HepG2 (cell line): ENCODE measurements at places on chromosomes 3 and 15. TPM values are rescaled to one million over a fixed set of nuclear protein-coding genes. Genes with fewer than 3 reads are reported as not detected.

The ACOX2 gene
- polyA plus RNA-seq: 98.5 and 105 TPM in 2 replicates

The NTRK3 gene
- not detected in 2 replicates for polyA plus RNA-seq

The SHC4 gene
- 0.01 TPM in 1 of 2 replicates, not detected in the other for polyA plus RNA-seq

The CSTA gene
- polyA plus RNA-seq: 3.9 and 4.9 TPM in 2 replicates

GRCh38 chr3:47930979-47931378, 85.2 kb downstream of the MAP4 start:
- no peaks in the 10 kb centered on the region for H3K4me1 ChIP-seq
- no peak overlapping the region for H3K4me3 ChIP-seq
- H3K36me3 ChIP-seq: peaks cover 26% of the 10 kb centered on the region; the same call in 2 of the 3 replicates
- no peak for DNase-seq
- no peaks in the 10 kb centered on the region for H3K27me3 ChIP-seq

GRCh38 chr15:45641374-45641781, 6.5 kb downstream of the SQOR start:
- peak overlapping the region; percentile 31 for H3K4me3 ChIP-seq
- peak; percentile 95 for DNase-seq
- peaks cover 75% of the 10 kb centered on the region for H3K4me1 ChIP-seq
- peak overlapping the region; percentile 69 for H3K27ac ChIP-seq

DNA sequence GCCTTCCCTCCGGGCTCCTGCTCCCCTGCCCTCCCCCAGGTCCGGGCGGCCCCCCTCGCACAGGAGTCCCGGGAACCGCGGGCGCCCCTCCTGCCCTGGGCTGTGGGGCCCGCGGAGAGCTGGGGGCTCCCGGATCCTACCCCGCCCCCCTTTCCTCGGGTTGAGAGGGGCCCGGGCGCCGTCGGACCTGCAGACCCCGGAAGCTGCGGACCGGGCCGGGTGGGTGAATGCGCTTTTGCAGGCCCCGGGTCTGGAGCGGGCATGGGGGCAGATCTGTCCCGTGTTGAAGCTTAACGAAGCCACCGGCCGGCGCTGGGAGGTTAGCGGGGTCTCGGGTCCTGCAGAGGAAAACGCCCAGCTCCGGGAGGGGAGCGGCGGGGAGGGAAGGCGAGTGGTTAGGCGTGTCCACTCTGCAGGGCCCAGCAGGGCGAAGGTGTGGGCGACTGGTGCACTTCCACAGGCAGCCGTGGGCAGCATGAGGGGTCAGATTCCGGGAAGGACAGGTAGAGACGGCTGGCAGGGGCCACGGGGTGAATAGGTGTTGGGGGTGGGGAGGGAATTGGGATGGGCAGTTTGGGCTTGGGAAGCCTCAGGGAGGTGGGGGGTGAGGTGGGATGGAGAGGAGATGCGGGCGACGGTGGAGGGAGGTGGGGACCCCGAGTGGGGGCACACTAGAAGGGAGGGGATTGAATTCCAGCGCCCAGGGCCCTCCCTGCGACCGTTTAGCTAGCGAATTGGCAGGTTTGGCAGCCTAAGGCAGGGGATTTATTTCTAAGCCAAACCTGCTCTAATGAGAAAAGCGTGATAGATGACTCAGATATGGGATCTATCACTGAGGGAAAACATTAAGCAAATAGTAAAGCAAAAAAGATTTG, 635 bp downstream of the CD276 start:
- H3K4me3 ChIP-seq: peak overlapping the region; percentile 94
- H3K36me3 ChIP-seq: no peaks in the 10 kb centered on the region
- H3K27ac ChIP-seq: peak overlapping the region; percentile 84
- DNase-seq: no peak

DNA sequence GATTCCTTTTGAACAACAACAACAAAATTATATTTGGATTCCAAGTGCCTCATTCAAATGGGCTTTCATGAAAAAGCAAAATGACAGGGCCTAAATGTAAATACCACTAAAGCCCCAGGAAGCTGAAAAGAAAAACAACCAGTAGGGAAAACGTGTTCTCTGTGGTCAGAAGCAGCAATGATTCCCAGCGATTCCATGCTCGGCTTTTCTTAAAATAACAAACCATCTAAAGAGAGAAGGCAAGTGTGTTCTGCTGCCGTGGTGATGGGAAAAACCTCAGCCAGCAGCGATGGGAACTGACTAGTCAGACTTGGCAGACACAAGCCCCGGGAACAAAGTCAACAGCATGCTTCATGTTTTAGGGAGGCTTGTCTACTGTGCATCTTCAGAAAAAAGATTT, 153.6 kb downstream of the TNIK start:
- H3K27me3 ChIP-seq: no peaks in the 10 kb centered on the region
- no peak overlapping the region for H3K27ac ChIP-seq
- no peak for DNase-seq
- no peak overlapping the region for H3K4me3 ChIP-seq
- H3K36me3 ChIP-seq: no peaks in the 10 kb centered on the region

DNA sequence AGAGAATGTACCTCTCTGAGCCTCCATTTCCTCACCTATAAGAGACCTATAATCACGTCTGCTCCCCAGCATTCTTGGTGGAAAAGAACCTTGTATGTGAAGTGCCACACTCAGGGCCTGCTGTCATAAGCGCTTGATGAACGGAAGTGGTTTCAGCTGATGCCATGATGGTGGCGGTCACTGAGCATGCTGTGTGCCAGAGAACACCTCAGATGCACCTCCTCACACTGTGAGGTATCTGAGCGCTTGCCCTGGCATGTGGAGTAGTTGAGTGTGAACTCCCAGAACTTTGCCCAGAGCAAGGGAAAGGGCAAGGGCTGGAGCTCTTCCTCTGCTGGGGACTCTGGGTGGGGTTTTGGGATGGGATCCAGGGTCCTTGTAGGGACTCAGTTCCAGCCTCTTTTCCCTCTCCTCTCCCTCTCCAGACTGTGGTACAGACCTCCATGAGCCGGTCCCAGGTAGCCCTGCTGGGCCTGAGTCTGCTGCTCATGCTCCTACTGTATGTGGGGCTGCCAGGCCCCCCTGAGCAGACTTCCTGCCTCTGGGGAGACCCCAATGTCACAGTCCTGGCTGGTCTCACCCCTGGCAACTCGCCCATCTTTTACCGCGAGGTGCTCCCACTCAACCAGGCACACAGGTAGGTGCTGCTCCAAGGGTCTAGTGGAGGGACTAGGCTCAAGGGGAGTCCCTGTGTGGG, 2.7 kb downstream of the ABHD14A start:
- no peak overlapping the region for H3K27ac ChIP-seq
- no peak for DNase-seq
- peaks cover 37% of the 10 kb centered on the region for H3K4me1 ChIP-seq
- no peaks in the 10 kb centered on the region for H3K27me3 ChIP-seq
- H3K4me3 ChIP-seq: no peak overlapping the region

- no peak overlapping the region for H3K27ac ChIP-seq
- no peaks in the 10 kb centered on the region for H3K36me3 ChIP-seq
- no peak for DNase-seq
- H3K27me3 ChIP-seq: no peaks in the 10 kb centered on the region
Observed at GRCh38 chr15:62047282-62047827, 12.9 kb downstream of the VPS13C start.

GRCh38 chr3:149589332-149589731, 68.5 kb downstream of the WWTR1 start:
- peaks cover 21% of the 10 kb centered on the region; the same call in 2 of the 3 replicates for H3K36me3 ChIP-seq
- H3K27ac ChIP-seq: no peak overlapping the region
- H3K4me1 ChIP-seq: no peaks in the 10 kb centered on the region
- no peak for DNase-seq
- H3K27me3 ChIP-seq: no peaks in the 10 kb centered on the region
